Putamen (tissue), 1 donor: ENCODE measurements at places on chromosomes 3 and 15.

- DNase-seq: no peak
These were observed 22.1 kb downstream of the ZNF621 start for GRCh38 chr3:40546816-40547215.

- DNase-seq: no peak
These were observed 63.7 kb upstream of the ACAN start for GRCh38 chr15:88739541-88739940.

GRCh38 chr15:38536201-38536676 lies 28.4 kb downstream of the RASGRP1 start:
- no peak for DNase-seq

DNA sequence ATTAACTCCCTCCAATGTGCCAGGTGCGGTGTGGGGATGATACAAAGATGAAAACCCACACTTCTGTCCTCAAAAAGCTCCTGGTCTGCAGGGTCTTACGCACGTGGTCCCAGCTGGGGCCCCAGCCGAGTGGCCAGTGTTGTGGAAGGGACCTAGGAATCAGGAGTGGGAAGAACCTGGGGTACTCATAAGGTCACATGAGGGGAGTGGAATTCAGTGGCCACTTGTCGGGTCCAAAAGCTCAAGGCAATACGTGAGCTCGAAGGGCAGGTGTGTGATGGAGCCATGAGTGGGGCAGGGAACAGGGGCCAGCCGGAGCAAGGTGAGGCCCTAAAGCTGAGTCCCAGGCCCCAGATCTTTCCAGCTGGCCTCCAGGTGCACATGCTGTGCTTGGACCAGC lies 260.0 kb upstream of the LYSMD4 start:
- DNase-seq: no peak

DNA sequence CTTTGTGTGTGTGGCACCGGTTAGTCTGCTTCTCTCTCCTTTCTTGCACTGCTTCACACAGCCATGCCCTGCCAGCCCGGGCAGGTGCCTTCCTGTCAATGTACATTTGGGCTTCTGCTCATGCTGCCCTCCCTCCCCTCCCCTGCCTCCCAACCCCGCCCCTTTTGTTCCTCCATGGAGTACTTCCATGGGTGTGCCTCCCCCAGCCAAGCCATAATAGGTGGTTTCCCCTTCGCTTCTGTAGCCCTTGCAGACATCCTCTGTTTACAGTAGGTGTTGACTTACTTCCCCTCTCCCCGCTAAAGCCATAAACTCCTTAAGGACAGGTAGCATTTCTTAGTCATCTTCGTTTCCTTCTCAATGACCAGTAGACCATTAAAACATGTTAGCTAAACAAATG lies 31.8 kb upstream of the CRTC3 start:
- no peak for DNase-seq

- no peak for DNase-seq
These were observed 253.6 kb downstream of the CNTN4 start for GRCh38 chr3:2352134-2352762.
